Breast epithelium (tissue), 4 donors: ENCODE measurements at places on chromosomes 3 and 15. TPM values are rescaled to one million over a fixed set of nuclear protein-coding genes. Genes with fewer than 3 reads are reported as not detected.

DNA sequence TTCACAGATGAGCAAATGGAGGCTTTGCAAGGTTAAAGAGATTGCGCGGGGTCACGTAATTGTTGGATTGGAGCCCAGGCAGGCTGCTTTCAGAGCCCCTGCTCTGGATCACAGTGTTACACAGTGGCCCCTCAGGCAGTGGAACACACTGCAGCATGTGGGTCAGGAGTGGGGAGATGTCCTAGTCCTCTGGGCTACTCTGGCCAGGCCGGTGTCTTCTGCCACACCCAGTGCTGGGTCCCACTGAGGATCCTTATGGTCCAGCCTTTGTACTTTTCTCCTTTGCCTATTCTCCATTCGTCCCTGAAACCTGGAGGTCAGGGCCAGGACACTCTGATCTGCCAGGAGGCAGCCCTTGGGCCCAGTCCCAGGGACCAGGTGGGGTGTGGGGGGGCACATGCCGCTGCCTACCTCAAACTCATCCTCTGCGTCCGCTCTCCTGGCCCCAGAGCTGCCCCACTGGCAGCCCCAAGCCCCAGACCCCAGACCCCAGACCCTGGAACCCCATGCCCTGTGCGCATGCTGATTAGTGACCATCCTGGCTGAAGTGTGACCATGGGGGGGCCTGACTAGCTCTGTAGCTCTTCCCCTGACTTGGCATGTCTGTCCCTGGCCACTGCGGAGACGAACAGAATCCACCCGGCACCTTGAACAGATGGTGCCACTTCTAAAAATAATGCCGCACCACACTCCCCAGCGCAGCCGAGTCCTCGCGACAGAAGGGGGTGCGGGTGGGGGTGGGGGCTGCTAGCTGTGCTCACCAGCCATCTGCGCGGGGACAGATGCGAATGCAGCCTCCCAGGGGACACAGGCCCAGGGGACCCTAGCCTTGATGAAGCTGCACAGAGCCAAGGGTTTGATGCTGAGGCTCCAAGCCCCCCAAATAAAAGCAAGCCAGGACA lies 41.6 kb downstream of the ATP2B2 start:
- DNase-seq, result no peak

DNA sequence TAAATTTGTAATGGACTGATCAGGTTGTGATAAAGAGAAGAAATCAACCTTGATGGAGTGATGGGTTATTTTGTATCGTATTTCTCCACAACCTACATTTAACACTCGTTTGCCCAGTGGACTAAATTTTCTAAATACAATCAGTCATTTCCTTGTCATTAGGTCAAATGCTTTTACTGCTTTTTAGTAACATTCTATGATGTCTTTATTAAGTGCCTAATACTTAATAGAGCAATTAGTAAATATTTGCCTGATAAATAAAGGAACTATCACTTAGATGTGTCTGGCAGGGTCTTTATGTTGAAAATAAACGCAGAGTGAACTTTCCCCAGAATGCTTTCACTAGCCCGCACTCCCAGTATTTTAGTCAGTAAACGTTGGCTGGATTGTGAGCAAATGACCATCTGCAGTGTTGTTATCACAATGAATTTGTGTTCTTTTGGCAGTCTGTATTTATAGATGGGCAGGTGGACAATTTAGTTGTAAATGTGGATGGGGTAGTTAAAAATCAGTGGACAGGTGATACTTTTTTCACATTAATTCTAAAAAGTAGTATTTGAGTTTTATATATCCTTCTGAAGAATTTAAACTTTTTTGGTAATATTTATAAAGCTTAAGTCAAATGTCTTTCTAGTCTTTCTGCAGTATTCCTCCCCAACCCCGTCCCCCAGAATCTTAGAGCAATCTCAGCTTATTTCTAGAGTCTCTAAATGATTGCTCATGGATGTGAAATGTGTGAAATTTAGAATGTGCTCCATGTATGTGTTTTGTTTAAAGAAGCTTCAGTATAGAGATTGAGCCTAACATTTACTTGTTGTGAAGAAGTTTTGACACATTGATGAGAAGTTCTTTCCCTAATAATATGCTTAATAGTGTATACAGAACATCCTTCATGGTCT lies 4.9 kb downstream of the USP3 start:
- DNase-seq, result no peak

DNA sequence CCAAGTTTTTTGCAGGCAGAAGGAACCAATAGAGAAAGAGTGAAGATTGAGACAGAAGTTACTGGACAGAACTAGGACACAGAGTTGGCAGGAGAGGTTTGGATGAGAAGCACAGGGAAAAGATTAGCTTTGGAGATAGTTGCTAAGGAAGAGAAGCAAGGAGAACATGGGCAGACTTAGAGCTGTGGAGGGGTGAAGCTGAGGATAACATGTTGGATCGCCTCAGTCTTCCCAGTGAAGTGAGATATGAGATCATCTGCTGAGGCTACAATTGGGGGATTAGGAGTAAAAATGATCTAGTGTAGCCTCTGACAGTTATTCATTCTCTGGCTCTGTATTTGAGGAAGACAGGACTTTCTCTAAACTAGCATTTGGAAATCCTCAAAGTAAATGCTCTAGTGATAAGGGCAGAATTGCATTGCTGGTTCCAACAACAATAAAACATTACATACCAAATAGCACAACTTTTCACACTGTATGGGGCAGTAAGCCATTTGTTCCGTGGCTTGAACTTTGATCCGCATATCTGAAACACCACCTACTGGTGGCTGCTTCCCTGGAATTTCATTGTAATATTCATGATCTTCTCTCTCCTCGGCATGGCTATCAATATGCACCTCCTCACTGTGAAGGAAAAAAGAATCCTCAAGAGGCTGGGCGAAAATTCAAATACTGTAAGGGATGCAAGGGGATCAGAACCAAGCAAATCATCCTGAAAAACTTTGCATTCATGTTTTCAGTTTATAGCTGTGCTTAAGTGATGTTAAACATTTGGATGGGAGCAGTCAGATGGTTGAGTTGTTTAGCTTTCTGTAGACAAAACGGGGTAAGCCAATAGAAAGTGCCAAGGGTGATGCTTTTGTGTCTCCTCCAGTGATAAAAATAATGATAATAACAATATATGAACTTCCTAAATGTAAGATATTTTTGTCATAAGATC lies 22.2 kb upstream of the EID1 start:
- DNase-seq, result no peak

The CHST13 gene
- total RNA-seq, result 0.80 TPM

GRCh38 chr15:84009616-84010015 lies 226.0 kb upstream of the GOLGA6L4 start:
- DNase-seq, result no peak

DNA sequence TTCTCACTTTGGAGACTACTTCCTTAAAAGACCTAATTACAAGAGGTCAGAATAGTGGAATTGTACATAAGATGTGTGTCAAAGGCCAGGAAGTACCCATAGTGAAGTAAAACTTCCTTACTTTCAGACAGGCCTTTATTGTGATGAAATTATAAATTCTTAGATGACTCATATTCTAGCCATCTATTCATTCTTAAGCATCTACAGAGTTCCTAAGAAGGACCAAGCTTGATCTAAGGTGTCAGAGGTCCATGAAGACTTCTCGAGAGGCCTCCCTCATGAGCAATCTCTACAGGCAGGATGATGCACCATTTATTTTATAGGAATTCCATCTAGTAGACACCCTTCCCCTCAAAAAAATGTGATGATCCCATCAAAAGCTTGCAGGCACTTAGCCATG lies 493.3 kb downstream of the MAGI1 start:
- DNase-seq, result no peak

The SEMA3F gene
- total RNA-seq, result 49.8 TPM

GRCh38 chr3:12818773-12819172 lies 22.3 kb downstream of the CAND2 start:
- no peak for DNase-seq

- DNase-seq, result no peak
Observed at GRCh38 chr3:187830181-187830580, 84.9 kb upstream of the BCL6 start.

DNA sequence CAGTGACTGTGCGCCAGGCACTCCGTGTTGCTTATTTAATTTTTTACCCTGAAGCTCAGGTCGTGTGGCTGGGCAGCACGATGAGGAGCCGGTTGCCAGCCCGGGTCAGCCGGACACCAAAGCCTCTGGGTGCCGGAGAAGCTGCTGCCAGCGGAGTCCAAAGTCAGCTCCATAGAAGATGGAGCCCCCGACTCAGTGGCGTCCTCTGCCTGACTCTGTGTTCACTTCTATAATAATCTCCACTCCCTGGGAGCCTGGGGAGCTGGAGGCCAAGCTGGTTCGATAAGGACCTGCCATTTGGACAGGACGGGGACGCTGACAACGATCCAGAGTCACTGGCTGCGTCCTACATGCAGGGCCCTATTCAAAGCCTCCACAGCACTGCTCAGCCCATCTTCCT lies 78.6 kb downstream of the VGLL4 start:
- DNase-seq, result no peak

The DOCK3 gene
- 0.64 TPM for total RNA-seq

The UBE2E2 gene
- total RNA-seq, result 59.7 TPM

GRCh38 chr15:60764408-60764963 lies 285.5 kb upstream of the ICE2 start:
- DNase-seq, result no peak

The TLR9 gene
- total RNA-seq, result not detected

GRCh38 chr3:40414270-40414669 lies 27.3 kb downstream of the ENTPD3 start:
- DNase-seq, result no peak
